ENCODE measurements at places on chromosomes 11 and 22. TPM values are rescaled to one million over a fixed set of nuclear protein-coding genes. Genes with fewer than 3 reads are reported as not detected.

OR56A1 gene
- under 0.01 TPM for polyA plus RNA-seq

DCDC1 gene
- 4.9 TPM for polyA plus RNA-seq

TP53I11 gene
- polyA plus RNA-seq, result 75.8 TPM

IL10RA gene
- 2.6 TPM for polyA plus RNA-seq

KRTAP5-2 gene
- polyA plus RNA-seq, result not detected

Data from right renal pelvis (tissue), 4 donors.